ENCODE measurements at places on chromosomes 16 and 17. TPM values are rescaled to one million over a fixed set of nuclear protein-coding genes. Genes with fewer than 3 reads are reported as not detected.

The DNAI2 gene
- 1.2 TPM for total RNA-seq

The STX8 gene
- 120 TPM for total RNA-seq

The LAT gene
- total RNA-seq: 130 TPM

The UMOD gene
- total RNA-seq: not detected

The HOXB7 gene
- 0.45 TPM for total RNA-seq

The HSD3B7 gene
- total RNA-seq: 0.39 TPM

The FBXW10B gene
- 0.79 TPM for total RNA-seq

The CYGB gene
- total RNA-seq: 0.33 TPM

The CFAP119 gene
- total RNA-seq: 5.1 TPM

The NPW gene
- total RNA-seq: not detected

The NATD1 gene
- 14.1 TPM for total RNA-seq

The TEKT5 gene
- not detected for total RNA-seq

The TMEM88 gene
- 45.5 TPM for total RNA-seq

The SREBF1 gene
- 208 TPM for total RNA-seq

The UBE2Z gene
- total RNA-seq: 89.6 TPM

GRCh38 chr16:48287239-48287638, 39.9 kb upstream of the ABCC11 start:
- DNase-seq: no peak

GRCh38 chr17:17929655-17930380, 42.4 kb downstream of the TOM1L2 start:
- DNase-seq: no peak

DNA sequence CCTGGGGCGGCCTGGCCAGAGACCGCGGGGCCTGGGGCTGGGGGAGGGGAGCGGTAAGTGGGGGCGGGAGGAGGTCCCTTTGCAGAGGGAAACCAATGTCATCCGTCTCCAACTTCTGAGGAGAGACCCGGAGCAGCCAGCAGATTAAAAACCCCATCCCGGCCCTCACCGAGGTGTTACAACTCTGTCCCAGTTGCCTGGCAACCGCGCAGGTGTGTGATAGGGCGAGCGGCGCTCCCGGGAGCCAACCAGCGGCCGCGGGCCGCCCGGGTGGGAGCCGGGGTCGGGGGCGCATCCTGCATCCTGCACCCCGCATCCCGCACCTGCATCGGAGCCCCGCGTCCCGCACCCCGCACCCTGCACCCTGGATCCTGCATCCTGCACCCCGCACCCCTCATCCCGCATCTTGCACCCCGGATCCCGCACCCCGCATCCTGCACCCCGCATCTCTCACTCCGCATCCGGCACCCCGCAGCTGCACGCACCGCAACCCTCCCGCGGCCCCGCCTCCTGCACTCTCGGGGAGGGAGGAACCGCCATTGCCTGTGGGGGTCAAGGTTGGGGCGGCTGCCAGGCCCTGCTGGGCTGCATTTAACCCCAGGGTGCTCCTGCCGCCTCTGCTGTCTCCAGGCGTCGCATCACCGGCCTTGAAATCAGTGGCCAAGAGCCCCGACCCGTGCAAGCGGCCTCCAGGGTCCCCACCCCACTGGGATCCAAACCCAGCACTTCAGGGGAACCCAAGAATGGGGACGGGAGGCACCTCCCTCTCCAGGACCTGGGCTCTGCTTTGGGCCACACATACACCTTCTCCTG, 47.3 kb downstream of the RTN4RL1 start:
- no peak for DNase-seq

DNA sequence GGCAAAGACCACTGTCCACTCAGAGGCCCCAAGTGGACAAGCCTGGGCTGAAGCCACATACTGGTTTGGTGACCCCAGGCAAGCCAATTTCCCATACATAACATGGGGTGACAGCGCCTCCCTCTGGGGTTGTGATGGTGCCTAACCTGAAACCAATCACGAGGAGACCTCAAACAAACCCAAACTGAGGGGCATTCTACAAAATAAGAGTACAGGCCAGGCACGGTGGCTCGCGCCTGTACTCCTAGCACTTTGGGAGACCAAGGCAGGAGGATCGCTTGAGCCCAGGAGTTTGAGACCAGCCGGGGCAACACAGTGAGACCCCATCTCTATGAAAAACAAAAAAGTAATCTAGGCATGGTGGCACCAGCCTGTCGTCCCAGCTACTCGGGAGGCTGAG, 3.6 kb downstream of the P2RX5 start:
- DNase-seq: no peak

DNA sequence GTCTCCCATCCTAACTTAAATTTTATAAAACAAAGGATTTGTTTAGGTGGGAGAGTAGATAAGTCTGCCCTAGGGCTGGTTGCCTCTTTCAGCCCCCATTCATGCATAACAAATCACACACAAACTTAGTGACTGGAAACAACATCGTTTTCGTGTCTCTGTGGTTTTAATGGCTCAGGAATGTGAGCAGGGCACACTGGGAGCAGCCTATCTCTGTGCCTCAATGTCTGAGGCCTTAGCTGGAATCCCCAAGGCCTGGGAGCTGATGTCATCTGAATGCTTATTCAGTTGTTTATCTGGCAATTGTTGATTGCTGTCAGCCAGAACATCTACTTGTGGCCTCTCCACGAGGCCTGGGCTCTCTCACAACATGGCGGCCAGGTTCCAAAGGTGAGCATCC, 101.9 kb upstream of the HSBP1 start:
- no peak for DNase-seq

DNA sequence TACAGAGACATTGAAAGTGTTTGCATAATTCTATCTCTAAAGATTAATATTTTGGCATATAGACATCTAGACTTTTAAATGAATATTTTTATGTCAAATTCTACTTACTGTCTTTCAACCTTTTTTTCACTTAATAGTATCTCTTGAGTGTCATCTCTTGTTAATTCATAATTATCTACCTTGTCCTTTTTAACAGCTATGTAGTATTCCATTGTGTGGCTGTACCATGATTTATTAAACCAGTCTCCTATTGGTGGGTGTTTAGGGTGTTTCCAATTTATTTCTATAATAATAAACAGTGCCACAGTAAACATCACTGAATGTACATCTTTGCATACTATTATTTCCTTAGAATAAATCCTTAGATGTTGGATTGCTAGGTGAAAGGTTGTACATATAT, 16.3 kb upstream of the RNF222 start:
- no peak for DNase-seq

- no peak for DNase-seq
Observed at GRCh38 chr16:85345129-85345639, 232.9 kb upstream of the CIBAR2 start.

GRCh38 chr16:50449800-50450199, 81.0 kb upstream of the BRD7 start:
- no peak for DNase-seq

DNA sequence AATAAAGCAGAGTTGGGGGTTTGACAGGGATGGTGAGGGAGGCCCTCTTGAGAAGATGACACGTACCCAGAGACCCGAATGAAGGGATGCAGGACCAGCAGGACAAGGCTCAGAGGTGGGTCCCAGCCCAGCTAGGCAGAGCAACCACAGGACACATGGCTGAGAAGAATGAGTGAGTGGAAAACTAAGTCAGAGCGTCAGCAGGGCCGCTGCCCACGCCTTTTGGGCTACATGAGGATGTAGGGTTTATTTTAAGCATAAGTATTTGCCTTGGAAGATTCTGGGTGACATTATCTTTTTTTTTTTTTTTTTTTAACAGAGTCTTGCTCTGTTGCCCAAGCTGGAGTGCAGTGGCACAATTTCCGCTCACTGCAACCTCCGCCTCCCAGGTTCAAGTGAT, 176.0 kb downstream of the TMEM132E start:
- no peak for DNase-seq

DNA sequence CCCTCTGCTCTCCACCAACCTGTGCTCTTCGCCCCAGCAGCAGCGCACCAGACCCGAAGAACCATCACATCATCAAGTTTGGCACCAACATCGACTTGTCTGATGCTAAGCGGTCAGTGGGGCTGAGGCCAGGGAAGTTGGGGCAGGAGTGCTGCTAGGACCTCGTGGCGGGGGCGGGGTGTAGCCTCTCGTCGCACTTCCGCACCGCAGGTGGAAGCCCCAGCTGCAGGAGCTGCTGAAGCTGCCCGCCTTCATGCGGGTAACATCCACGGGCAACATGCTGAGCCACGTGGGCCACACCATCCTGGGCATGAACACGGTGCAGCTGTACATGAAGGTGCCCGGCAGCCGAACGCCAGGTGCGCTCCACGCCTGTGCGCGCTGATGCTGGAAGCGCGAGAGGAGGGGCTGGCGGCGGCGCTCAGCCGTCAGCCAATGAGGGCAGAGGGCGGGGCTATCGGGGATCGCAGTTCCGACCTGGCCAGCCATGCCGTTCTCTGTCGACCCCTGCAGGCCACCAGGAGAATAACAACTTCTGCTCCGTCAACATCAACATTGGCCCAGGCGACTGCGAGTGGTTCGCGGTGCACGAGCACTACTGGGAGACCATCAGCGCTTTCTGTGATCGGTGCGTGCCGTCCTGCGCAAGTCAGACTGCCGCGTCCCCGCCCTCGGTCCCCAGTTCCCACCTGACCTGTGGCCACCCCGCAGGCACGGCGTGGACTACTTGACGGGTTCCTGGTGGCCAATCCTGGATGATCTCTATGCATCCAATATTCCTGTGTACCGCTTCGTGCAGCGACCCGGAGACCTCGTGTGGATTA, 3.2 kb upstream of the TMEM88 start:
- peak; percentile 99 for DNase-seq

GRCh38 chr17:77451245-77451893, 310.6 kb downstream of the SEC14L1 start:
- DNase-seq: peak; percentile 63

DNA sequence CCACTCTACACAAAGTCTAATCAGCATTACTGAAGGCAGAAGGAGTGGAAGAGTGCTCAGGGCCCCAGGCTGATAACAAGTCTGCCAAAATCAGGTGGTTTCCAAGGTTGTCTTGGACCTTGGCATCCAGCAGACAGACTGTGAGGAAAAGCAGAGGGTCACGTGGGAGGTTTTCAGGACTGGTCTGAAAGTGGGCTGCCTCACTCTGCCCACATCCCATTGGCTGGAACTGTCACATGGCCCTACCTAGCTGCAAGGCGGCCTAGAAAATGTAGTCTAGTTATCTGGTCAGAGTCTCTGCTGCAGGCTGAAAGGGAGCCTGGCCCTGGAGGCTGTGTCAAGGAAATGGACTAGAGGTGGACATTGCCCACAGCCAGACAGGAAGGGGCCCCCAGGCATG, 310.7 kb upstream of the ASIC2 start:
- DNase-seq: no peak

DNA sequence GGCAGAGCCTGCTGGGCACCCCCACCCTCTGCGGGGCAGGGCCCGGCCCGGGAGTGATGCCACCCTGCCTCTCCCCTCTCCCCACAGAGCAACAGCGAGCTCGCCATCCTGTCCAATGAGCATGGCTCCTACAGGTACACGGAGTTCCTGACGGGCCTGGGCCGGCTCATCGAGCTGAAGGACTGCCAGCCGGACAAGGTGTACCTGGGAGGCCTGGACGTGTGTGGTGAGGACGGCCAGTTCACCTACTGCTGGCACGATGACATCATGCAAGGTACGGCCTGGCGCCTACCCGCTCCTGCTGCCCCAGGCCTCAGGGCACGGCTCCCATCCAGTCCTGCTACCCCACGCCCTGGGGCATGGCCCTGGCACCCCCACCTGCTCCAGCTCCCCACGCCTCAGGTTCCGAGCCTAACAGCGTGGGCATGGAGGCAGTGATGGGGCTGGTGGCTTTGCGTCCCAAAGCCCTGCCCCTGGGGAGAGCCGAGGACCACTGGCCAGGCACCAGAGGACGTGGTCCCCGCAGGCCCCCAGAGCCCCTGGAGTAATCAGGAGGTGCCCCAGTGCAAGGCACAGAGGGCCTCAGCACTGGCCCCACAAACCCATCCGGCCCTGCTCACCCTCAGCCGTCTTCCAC, 38.4 kb downstream of the TSC2 start:
- no peak for DNase-seq

DNA sequence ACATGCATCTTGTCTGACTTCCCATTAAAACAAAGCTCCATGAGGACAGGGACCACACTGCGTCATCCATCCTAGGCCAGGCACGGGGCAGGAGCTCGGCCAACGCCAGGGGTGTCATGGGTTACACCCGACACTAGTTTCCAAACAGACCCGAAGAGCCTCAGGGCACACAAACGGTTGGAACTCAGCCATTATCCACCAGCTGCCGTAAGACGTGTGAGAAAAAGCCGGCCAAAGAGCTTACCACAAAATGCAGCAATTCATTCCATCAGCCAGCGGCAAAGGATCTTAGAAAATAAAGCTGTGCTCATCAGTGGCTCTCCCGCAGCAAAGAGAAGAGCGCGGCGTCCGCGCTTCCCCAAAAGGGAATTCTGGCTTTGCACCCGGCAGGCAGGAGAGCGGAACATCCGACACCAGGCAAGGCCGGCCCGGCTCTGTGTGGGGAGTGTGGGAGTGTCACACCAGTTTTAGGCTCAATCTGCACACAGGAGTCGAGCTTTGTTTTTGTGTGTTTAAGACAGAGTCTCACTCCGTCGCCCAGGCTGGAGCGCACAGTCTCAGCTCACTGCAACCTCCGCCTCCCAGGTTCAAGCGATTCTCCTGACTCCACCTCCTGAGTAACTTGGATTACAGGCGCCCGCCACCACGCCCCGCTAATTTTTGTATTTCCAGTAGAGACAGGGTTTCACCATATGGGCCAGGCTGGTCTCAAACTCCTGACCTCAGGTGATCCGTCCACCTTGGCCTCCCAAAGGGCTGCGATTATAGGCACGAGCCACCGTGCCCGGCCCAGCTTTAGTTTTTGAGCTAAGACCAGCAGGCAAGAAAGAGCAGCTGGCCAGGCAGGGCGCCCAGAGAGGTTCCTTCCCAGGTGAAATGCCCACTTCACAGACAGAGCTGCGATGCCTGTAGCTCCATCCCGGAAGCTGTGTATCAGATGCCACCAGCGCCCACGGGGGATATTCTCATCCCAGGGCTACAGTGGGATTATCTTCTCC, 1.5 kb downstream of the SLC38A8 start:
- DNase-seq: no peak

DNA sequence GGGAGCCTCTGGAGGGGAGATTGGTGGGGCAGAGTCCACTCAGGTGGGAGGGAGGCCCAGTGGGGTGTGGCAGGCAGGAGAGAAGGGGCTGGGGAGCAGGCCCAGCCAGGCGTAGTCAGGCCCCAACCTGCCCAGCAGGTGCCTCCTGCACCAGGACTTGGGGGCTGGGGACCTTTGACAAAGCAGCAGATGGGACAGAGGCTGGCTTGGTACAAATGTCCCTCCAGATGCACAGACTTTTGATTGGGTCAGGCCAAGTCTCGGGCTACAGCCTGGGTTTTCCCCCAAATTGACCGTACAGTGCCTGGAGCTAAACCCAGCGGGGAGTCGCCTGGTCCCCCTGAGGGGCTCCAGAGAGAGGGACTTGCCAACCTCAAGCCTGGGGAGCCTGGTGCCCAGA, 411 bp downstream of the GGT6 start:
- no peak for DNase-seq

GRCh38 chr17:77313831-77314230, 173.1 kb downstream of the SEC14L1 start:
- DNase-seq: no peak

GRCh38 chr16:50538411-50539052, 9.7 kb upstream of the NKD1 start:
- no peak for DNase-seq

- DNase-seq: no peak
Observed at GRCh38 chr16:28108590-28109247, 45.2 kb upstream of the GSG1L start.

Data from natural killer cell (primary cell).